NT2/D1 (cell line): ENCODE measurements at places on chromosomes 16 and 17.
A peak's percentile ranks its signal among the peaks of the same experiment; 100 is the strongest.

- peak; percentile 75 for DNase-seq
These were observed 8.1 kb upstream of the FLYWCH2 start for GRCh38 chr16:2874912-2875362.

GRCh38 chr16:17474572-17474971 is 3.8 kb upstream of the XYLT1 start:
- DNase-seq = no peak

- DNase-seq = no peak
These were observed 1.5 kb downstream of the SLC38A8 start for GRCh38 chr16:84040823-84041820.

DNA sequence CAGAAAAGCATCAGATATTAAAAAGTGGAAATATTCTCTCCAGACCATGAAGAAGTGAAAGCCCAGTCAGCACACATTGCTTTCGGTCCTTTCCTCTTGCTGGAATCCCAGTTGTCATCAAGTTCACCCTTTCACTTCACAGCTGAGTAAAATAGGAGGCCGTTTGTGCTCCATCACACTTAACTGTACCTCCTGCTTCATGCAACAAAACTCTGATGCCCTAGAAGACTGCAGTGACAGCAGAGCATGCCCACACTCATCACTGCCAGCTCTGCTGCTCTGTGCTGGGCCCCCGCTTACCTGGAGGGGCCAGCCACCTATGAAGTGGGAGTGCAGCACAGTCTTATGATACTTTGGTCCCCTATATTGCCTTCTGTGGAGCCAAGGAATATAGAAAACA is 62.5 kb downstream of the N4BP1 start:
- no peak for DNase-seq

- DNase-seq = no peak
These were observed 1.1 kb upstream of the PRPSAP1 start for GRCh38 chr17:76354747-76355310.

GRCh38 chr17:8991514-8992285 is 26.2 kb upstream of the PIK3R5 start:
- peak; percentile 52 for DNase-seq

GRCh38 chr16:84692451-84693214 is 7.2 kb upstream of the USP10 start:
- DNase-seq = no peak

DNA sequence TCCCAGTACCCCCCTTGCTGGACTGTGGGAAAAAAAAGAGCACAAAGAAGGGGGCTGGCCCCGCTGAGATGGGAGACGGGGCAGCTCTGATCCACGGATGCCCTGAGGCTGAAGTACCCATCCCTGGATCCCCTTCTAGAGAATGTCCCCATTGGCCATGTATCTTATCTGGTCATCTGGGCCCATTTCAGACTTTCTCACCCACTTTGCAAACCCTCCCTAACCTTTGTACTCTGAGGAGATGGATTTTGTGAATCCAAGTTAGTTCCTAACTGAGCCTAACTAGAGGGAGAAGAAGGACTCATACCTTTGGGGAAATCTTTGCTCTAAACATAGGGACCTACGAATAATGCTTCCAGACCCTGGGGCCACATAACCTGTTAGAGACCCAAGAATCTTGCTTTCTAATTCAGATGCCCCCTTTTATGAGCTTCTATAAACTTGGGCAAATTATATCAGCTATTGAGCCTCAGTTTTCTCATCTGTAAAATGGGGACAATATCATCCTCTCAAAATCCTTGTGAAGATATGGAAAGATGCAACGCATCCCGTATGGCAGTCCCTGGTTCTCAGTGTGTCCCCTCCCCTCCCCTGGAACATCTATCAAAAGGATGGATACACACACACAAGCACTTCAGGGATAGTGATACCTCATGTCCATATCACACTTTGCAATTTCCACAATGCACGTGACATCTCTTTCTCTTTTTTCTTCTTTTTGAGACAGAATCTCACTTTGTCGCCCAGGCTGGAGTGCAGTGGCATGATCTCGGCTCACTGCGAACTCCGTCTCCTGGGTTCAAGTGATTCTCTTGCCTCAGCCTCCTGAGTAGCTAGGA is 16.8 kb upstream of the FZD2 start:
- DNase-seq = no peak

DNA sequence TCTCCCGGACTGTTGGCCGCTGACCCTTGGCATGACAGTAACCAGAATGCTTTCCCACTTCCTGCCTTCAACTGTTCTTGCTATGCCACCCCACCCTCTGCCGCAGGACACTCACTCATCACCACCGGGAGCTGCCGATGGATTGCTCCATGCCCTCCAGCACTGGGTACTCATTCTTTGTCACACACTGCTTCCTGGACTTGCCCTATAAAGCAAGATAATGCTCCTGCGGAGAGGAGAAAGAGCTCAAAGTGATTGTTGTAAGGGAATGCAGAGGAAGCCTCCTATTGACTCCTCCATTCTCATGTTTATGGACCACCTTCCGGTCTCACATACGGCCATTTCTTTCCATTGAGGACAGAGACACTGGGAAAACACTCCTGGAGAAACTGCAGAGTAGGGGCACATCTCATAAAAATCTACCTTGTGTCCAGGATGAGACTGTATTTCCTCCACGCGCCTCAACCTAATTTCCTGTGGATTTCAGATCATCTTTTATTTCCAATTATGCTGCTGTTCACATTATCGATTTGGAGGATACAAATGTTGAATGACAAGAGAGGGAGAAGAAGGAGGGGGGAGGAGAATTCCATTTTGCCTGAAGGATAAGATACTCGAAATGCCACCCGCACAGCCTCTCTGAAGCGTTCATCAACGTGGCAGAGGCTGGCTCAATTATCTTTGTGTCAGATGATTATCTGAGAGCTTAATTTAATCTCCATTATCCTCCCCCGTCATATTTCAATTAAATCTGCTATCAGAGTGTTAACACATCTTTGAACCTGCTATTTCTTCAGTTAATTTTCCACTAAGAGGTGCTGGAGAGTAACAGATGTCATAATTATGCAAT is 486.1 kb upstream of the SALL1 start:
- DNase-seq = peak; percentile 91

DNA sequence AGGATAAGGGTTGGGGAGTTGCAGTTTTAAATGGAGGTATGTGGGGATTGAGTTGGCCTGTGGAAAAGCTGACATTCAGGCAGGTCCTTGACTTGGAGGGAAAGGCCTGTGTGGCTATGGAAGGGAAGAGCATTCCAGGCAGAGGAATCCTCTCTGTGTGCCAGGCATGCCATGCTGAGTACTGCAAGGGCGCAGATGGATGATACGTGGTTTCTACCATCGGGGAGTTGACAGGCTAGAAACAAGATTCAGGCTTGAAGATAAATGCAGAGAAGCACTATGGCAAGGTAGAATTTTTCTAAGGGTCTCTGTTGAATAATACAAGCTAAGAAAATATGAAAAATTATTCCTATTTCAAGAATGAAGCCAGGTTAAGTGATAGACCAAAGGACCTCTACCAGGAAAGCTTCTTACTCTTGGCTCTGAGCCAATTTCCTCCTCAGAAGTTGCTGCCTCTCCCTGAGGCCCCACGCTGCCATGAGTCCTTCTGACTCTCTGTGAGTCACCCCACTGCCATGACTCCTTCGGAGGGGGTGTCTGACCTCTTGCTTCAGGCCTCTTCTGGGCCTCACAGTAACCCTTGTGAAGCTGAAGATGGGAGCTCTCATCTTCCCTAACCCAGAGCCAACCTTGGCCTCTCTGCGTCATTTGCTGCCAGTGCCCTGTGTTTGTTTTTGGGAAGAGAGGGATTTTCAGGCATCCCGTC is 75.8 kb downstream of the WNT3 start:
- no peak for DNase-seq
